ENCODE measurements at places on chromosomes 11 and 22.

- peaks cover 14% of the 10 kb centered on the region for H3K27me3 ChIP-seq
- no peaks in the 10 kb centered on the region for H3K36me3 ChIP-seq
- no peaks in the 10 kb centered on the region for H3K4me1 ChIP-seq
These were observed 56.1 kb upstream of the ALX4 start for GRCh38 chr11:44366026-44366425.

- no peak overlapping the region for H3K4me3 ChIP-seq
- no peaks in the 10 kb centered on the region for H3K36me3 ChIP-seq
- DNase-seq = no peak
- no peak overlapping the region for H3K27ac ChIP-seq
These were observed 11.5 kb downstream of the TSPAN32 start for GRCh38 chr11:2313051-2313951.

GRCh38 chr11:12324585-12324984, 52.8 kb upstream of the PARVA start:
- no peak overlapping the region for H3K27ac ChIP-seq
- no peak for DNase-seq
- no peak overlapping the region for H3K4me3 ChIP-seq
- no peaks in the 10 kb centered on the region for H3K4me1 ChIP-seq
- no peaks in the 10 kb centered on the region for H3K27me3 ChIP-seq
- H3K36me3 ChIP-seq = no peaks in the 10 kb centered on the region

- DNase-seq = no peak
- no peaks in the 10 kb centered on the region for H3K4me1 ChIP-seq
- H3K36me3 ChIP-seq = no peaks in the 10 kb centered on the region
- no peak overlapping the region for H3K27ac ChIP-seq
These were observed 229.1 kb upstream of the ZBED5 start for GRCh38 chr11:11086979-11087378.

All from B cell (primary cell).